ENCODE measurements at places on chromosomes 3 and 15. TPM values are rescaled to one million over a fixed set of nuclear protein-coding genes. Genes with fewer than 3 reads are reported as not detected.

Gene PLA2G4E
- not detected for polyA plus RNA-seq

Gene APBA2
- polyA plus RNA-seq: 0.19 TPM

Gene CD96
- 21.4 TPM for polyA plus RNA-seq

Gene ZCWPW2
- polyA plus RNA-seq: not detected

Gene RYR3
- polyA plus RNA-seq: not detected

Gene SPATA16
- polyA plus RNA-seq: not detected

Gene ALDH1A2
- polyA plus RNA-seq: not detected

Gene TRH
- not detected for polyA plus RNA-seq

Gene USP19
- polyA plus RNA-seq: 56.3 TPM

Gene SLC22A13
- polyA plus RNA-seq: not detected

Gene SPTSSB
- not detected for polyA plus RNA-seq

Gene CHRNA5
- polyA plus RNA-seq: 0.07 TPM

Gene CX3CR1
- polyA plus RNA-seq: 0.16 TPM

Gene CYP8B1
- polyA plus RNA-seq: not detected

Gene CCDC66
- polyA plus RNA-seq: 12.3 TPM

Gene GOLGA6A
- polyA plus RNA-seq: not detected

Gene ITIH1
- 2.0 TPM for polyA plus RNA-seq

Gene PPM1L
- polyA plus RNA-seq: 1.4 TPM

Gene HGD
- polyA plus RNA-seq: 0.46 TPM

Gene PLS1
- polyA plus RNA-seq: 0.13 TPM

Gene PCOLCE2
- polyA plus RNA-seq: not detected

Gene ANKRD63
- polyA plus RNA-seq: not detected

Gene TNFSF10
- polyA plus RNA-seq: 21.0 TPM

Gene GALNT15
- polyA plus RNA-seq: not detected

Gene ANKUB1
- not detected for polyA plus RNA-seq

Gene SERINC4
- polyA plus RNA-seq: not detected

Gene C2CD4A
- polyA plus RNA-seq: not detected

Gene GOLGA8Q
- 0.89 TPM for polyA plus RNA-seq

Gene MORC1
- polyA plus RNA-seq: not detected

Gene SCAANT1
- not detected for polyA plus RNA-seq

Gene IQCF5
- polyA plus RNA-seq: not detected

Gene SLC9C1
- polyA plus RNA-seq: 0.07 TPM

Gene BOC
- 0.58 TPM for polyA plus RNA-seq

Gene ERICH6
- not detected for polyA plus RNA-seq

Gene AHSG
- polyA plus RNA-seq: not detected

Gene LIPC
- 0.12 TPM for polyA plus RNA-seq

Gene RTP3
- polyA plus RNA-seq: not detected

Gene CHAC1
- 1.2 TPM for polyA plus RNA-seq

Gene NR2F2
- polyA plus RNA-seq: not detected

Gene TTLL3
- polyA plus RNA-seq: 168 TPM

Gene CLEC3B
- 0.82 TPM for polyA plus RNA-seq

Gene TMF1
- polyA plus RNA-seq: 6.8 TPM

Gene CYP11A1
- not detected for polyA plus RNA-seq

Gene CCDC54
- polyA plus RNA-seq: not detected

Gene STAB1
- 5.6 TPM for polyA plus RNA-seq

Gene STIMATE
- polyA plus RNA-seq: 24.6 TPM

Gene SEC11A
- polyA plus RNA-seq: 23.1 TPM

Gene MITF
- 0.10 TPM for polyA plus RNA-seq
